LNCaP clone FGC (cell line): ENCODE measurements at places on chromosomes 5 and 9.
A peak's percentile ranks its signal among the peaks of the same experiment; 100 is the strongest.

- no peak for DNase-seq
Observed at GRCh38 chr9:36937951-36938350, 96.1 kb downstream of the PAX5 start.

GRCh38 chr9:131712151-131712716 is 27.6 kb downstream of the RAPGEF1 start:
- DNase-seq, result no peak

DNA sequence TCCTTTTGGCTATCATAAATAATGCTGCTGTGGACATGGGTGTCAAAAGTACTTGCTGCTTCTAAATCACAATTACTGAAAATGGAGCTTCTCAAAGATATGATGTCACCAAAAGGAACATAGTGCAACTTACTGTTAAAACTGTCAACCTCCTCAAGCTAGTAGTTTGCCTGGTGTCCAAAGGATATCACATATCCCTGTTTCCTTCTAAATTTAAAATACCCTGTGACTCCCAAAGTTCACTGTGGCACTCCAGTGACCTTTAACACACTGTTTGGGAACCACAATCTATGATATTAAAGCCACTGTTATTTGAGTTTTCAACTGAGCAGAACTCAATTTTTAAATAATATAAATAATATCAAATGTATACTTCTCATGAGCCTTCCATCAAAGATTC is 18.2 kb downstream of the GLIS3 start:
- no peak for DNase-seq

GRCh38 chr5:73716284-73716808 is 90.3 kb downstream of the ARHGEF28 start:
- DNase-seq, result no peak

DNA sequence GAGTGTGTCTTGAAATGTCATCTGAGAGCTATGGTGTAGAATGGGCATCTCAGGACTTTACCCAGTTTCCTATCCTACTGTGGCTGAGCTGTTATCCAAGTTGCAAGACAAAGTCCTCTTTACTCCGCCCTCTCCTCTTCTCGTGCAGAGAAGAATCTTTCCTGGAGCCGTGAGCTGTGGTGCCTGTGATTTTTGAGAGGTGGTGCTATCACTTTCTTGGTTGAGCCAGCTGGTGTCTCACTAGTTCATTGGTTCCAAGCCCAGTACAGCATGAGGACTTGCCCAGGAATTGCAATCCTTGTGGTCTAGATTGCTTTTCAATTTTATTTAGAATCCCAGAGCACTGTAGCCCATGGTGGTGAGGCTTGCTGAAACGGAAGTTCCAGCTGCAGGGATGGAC is 2300.3 kb downstream of the MAT2B start:
- DNase-seq, result no peak

- DNase-seq, result no peak
Observed at GRCh38 chr9:114898741-114899140, 31.6 kb downstream of the TNFSF8 start.

DNA sequence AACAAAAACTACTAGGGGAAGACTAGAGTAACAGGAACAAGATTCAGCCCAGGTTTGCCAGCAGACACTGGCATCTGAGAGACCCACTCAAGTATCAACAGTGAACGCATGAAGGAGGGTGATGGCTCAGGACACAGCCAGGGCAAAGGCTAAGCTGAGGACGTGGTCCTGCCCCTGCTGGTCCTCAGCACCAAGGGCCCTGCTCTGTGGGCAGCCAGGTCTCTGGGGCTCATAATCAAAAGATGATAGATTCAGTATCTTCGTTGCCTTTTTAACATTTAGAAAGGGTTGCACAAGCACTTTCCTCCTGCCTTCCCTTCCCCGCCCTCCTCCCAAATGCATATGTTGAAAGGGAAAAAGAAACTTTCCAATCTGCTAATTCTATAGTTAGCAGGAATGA is 31.5 kb downstream of the MACROH2A1 start:
- no peak for DNase-seq

GRCh38 chr5:36402512-36402906 is 100.8 kb upstream of the RANBP3L start:
- no peak for DNase-seq

- DNase-seq, result no peak
Observed at GRCh38 chr5:170268884-170269283, 28.7 kb downstream of the LCP2 start.

GRCh38 chr5:150408231-150408943 is 4.3 kb downstream of the CD74 start:
- DNase-seq, result no peak

DNA sequence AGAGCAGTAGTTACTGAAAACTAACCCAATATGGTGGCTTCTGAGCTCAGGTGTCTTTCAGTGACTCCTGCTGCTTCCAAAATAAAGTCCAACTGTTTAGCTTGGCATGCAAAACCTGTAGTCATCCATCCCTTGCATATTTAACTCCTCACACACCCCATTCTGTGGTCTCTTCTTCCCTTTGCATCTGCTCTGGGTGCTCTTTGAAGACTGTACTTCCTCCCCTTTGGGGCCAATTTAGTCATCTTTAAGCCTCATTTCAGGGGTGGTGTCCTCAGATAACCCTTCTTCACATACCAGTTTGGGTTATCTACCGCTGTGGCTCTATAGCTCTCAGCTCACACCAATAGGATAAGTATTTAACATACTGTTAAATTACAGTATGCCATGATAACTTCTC is 209.9 kb upstream of the DMRT1 start:
- no peak for DNase-seq

GRCh38 chr5:65190328-65191053 is 291.2 kb downstream of the ADAMTS6 start:
- DNase-seq, result no peak

GRCh38 chr5:124932791-124933600 is 186.6 kb upstream of the ZNF608 start:
- peak; percentile 92 for DNase-seq

DNA sequence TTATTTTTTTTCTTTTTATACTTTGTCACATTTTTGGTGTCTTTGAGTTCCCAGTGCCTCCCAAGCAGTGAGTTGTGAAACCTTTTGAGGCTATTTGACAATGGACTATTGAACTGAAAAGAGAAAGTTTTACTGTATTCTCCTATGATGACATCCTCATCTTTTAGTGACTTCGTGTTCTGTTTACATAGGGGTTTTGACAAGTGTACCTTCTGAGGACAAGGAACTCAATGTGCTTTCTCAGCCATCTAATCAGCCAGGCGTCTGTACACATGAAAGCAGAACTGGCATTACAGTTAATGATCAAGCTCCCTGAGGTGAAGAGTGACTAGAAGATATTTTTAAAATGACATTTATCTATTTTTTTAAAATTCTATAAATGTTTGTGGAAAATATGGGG is 175.5 kb downstream of the ANXA1 start:
- DNase-seq, result peak; percentile 23

DNA sequence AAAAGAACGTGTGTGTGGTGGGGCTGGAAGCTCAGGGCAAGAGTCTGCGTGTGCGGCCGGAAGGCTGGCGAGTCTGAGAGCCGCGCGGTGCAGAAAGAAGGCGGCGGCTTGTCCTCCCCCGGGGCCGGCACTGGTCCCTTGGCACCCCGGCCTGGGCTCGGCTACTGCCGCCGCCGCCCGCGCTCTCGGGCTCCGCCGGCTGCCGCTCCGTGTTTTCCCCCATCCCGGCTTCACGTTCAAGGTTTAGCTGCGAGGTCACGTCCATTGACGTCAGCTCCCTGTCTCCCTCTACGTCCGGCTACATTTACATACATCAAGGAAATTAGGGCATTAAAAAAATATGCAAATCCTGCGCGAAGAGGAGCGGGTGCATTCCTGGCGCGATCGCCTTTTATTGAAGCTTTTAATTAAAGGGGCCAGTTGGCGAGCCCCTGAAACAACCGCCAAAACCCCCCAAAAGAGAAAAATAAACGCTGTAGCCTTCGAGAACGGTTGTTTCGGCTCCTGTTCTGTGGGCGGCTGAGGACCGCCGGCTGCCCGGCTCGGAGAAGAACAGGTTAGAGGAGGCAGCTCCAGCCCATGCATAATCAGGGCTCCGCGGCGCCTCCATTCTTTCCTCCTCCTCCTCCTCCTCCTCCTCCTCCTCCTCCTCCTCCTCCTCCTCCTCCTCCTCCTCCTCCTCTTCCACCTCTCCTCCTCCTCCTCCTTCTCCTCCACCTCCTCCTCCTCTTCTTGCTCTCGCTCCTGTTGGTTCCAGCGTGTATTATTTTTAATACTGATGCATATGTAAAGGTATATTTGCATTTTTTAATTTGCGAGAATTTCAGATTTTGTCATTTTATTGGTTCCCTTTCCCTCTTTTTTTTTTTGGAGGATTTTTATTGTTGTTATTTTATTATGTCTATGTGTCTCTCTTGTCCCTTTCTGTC is 207.0 kb downstream of the MEF2C start:
- no peak for DNase-seq

- DNase-seq, result no peak
Observed at GRCh38 chr5:179755022-179755421, 22.4 kb downstream of the MAML1 start.

- DNase-seq, result no peak
Observed at GRCh38 chr9:132446887-132447286, 36.9 kb downstream of the CFAP77 start.

- no peak for DNase-seq
Observed at GRCh38 chr5:51377151-51378060, 5.8 kb upstream of the ISL1 start.

GRCh38 chr5:180343110-180343830 is 9.9 kb downstream of the GFPT2 start:
- DNase-seq, result no peak

DNA sequence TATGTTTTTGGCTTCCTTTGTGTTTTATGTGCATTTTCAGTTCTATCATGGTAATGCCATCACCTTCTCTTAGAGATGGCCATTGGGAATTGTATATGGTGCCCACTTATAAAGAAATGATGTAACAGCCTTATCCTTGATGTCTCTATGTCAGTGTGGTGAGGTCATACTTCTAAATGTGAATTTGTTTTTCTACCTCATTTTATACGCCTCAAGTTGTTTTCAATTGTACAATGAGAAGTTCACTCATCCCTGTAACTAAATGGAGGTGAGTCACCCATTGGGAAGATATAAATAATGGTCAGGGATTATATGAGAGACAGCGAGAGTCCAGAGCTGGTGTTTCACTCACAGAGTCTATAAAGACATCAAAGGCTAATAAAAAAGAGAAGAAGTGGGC is 402.4 kb downstream of the AGTPBP1 start:
- no peak for DNase-seq

DNA sequence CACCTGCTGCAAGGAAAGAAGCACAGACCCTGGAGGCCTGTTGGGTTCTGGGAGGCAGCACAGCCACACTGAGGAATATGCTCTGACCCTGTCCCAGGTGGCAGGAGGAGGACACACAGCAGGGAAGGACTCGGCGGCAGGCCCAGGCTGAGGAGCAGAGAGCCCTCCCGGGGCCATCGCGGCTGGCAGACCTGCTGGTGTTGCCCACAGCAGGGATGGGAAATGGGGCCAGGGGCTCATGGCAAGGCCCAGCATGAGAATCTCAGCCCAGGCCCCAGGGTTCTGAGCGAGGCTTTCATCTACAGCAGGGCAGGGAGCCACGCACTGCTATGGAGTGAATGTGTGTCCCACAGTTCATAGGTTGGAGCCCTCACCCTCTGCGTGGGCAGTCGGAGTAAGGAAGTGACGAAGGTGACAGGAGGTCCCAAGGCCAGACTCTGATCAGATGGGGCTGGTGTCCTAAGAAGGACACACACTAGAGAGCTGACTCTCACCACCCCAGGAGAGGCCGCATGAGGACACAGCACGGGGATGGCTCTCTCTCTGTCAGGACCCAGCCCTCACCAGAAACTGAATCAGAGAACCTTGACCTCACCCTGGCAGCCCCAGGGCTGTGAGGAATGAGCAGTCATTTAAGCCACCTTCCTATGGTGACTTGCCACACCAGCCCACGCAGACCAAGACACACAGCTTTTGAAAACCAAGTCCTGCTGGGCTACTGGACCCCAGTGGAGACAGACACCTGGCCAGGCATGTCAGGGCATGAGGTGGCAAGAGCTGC is 10.3 kb upstream of the GPSM1 start:
- DNase-seq, result no peak

- DNase-seq, result no peak
Observed at GRCh38 chr9:81801190-81801589, 111.8 kb upstream of the TLE1 start.

DNA sequence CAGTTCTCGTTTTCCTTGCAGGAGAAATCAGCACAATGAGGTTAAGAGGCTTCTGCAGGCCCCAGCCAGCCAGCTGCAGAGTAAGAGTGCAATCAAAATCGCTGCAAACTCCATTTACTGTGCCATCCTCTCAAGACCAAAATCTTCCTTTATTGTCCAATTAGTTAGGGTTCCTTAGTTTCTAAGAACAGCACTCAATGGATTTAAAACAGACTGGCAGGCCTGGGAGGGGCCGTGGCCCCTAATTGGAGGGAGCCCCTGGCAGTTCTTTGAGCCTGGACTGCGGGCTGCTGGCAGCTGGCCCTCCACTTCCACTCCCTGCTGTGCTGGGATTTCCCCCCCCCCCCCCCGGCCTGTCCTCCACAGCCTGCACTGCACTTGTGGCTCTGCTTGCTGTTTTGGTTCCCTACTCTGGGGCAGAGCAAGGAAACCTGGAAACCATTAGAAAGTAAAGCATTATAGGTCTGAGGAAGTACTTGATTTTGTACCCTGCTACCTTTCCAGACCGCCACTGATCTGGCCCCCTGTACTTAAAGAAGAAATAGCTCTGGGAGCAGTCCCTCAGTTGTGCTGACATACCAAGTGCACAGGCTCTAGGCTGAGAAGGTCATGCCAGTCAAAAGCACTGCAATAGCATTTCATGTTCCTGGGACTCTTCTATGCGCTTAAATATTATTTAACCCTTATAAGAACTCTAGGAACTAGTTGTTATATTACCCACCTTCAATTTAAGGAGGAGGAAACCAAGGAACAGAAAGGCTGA is 129.0 kb downstream of the APBA1 start:
- no peak for DNase-seq

- no peak for DNase-seq
Observed at GRCh38 chr5:58012102-58012501, 447.8 kb downstream of the PLK2 start.

DNA sequence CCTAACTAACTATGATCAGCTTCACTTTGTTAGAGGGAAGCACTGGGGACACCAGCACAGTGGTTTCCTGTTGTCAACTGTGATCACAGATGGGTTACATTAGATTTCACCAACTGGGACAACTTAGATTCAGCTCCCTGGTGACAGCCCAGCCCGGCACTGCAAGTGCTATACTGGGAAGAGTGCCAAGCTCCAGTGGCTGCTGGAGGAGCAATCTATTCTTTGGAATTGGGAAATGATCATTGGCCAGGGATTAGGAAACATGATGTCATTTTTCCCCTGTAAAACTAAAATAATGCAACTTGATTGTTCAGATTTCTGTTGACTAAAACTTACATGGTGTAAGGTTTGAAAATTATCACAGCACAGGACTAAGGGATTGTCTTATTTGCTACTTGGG is 33.2 kb downstream of the PTGR1 start:
- no peak for DNase-seq
